ENCODE measurements at places on chromosomes 7 and 10.

GRCh38 chr10:92291921-92292845, 1.2 kb downstream of the MARCHF5 start:
- peak; percentile 72 for DNase-seq

DNA sequence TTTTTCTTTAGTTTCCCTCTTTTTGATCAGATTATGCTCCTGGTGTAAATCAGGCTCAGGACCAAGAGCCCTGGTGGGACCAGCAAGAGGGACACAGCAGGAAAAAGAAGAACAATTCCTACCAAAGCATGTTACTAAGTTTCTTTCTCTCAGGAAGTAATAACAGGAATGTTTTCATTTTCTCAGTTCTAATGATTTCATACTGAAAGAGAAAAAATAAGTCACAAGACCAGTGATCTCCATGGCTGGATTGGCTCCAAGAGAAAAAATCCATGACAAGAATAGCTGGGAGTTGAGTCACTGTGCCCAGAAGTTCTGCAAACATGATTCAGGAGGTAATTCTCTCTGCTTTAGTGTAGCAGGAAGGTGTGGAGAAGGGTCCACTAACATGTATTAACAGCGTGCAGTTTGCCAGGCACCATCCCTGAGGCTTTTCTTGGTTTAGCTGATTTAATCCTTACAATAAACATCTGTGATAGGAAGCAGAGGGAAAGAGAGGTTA, 23.8 kb upstream of the IFIT2 start:
- DNase-seq = peak; percentile 68

DNA sequence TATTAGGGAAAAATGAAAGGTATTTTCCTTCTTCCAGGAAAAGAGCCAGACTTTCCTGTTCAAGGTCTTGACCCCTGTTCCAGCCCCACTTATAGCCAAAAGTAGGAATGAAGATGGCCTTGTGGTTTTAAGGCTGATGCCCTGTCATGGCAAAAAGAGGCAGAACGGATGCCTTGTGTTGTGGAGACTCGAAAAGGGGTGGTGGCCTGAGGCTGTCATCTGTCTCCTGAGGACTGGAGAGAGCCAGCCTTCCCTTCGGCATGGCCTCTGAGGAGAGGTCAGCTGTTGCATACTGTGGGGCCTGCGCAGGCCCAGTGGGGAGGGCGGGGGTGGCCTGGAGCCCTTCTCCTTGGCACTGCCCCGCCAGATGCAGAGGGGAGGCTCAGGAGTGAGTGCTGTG, 166.0 kb upstream of the EEPD1 start:
- no peak for DNase-seq

DNA sequence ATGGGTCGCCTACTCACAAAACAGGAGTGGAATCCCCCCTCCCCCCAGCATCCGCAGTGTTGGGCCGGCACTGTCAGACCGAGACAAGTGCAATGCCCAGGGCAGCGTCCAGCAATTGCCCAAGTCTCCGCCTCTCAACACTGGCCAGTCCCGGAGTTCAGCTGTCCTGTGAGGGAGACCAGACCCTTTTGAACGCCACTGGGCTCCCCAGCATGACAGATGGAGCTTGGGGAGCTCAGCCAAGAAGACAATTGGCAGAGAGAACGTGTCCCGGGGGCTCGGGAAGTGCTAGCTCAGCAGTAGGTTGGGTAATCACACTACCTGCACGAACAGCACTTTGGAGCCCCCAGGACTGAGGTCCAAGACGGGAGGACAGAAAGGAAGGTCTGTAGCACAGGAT, 4.7 kb downstream of the COPS6 start:
- DNase-seq = no peak

GRCh38 chr7:115831371-115831770, 199.2 kb downstream of the TFEC start:
- no peak for DNase-seq

- peak; percentile 54 for DNase-seq
Measured at GRCh38 chr10:131944412-131944811, 37.3 kb downstream of the BNIP3 start.

DNA sequence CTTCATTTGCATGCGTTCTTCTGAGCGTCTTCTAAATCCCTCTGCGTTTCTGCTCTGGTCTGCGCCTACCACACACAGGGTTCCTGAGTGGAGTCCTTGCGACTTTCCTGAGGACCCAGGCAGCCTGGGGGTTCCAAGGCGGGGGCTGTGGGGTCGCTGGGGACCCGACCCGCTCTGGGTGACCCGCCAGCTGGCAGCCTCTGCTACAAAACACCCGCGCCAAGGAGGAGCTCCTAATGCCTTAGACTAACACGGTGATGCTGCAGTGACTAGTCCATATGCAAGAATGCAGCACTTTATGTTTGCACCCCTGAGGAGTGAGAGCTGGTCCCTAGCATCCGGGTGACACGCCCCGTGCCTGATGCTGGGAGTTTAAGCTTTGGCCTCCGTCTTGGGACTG, 367.0 kb upstream of the POM121L12 start:
- no peak for DNase-seq

- DNase-seq = no peak
Measured at GRCh38 chr7:55070271-55070743, 51.5 kb downstream of the EGFR start.

- no peak for DNase-seq
Measured at GRCh38 chr7:25073451-25073850, 51.6 kb downstream of the CYCS start.

- no peak for DNase-seq
Measured at GRCh38 chr7:66255534-66256100, 50.5 kb downstream of the TPST1 start.

DNA sequence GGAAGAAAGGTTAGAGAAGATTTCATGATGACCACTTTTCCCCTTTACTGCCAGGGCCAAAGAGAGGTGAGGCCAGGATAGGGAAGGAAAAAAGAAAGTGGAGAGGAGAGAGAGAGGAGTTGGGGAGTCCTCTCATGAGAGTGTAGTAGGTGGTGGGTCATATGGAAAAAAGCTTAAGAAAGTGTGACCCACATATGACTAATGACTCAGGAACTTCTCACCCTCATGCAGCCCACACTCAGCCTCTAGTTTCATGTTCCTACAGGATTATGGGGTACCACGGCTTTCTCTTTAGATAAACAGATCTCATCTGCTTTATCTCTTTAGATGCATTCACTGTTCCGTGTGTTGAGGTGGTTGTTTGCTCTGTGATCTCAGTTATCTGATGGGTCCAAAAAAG, 462.5 kb upstream of the IGFBP3 start:
- no peak for DNase-seq

DNA sequence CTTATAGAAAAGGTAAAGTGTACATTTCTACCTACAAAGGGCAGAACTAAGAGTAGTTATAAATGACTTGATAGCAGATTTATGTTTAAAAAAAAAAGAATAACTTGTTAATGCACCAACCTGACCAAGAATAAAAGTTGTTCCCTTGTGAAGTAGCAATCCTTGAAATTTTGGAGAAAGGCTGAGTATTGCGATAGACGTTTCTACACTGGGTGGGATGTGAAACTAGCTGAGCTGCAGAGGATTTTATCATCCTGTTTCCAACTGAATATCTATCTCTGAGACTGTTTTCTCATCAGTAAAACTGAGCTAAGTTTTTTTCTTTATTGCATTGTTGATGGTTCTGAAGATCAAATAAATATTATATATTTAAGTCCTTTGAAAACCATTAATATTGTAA, 14.6 kb downstream of the MDFIC start:
- DNase-seq = no peak

DNA sequence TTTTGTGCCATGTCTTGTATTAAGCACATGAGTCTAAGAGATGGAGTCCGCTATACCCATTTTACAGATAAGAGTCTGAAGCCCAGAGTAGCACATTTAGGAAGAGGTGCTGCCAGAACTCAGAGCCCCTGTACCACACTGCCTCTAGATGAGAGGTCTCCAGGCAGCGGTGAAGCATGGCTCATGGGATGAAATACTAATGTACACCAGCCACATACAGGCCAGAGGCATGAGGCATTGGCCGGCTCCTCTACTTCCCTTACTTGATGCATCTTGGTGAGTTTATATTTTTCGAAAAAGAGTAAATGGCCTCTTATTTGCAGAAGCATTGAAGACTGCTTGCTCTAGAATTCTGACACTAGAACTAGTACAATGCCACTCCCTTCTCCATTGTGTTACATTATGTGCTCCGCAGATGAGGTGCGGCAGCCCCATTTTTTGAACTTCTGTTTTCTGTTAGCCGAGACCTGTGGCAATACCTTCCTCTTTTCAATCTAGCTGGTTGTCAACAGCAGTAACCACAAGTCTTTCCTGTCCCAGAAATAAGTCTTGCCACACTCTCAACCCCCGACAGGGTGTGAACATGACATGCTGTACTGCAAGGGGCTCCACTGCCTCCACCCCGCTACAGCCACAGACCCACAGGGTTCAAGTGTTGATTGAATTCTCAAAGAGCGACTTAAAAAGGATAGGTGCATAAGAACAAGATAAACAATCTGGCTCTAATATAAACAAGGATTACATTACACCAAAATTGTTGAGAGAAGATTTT, 145.3 kb downstream of the CELF2 start:
- peak; percentile 77 for DNase-seq

GRCh38 chr7:17015598-17016031, 133.8 kb upstream of the AGR3 start:
- no peak for DNase-seq

GRCh38 chr7:47563521-47563920, 18.4 kb downstream of the TNS3 start:
- DNase-seq = no peak

GRCh38 chr7:20141666-20142065, 75.5 kb downstream of the MACC1 start:
- DNase-seq = no peak

DNA sequence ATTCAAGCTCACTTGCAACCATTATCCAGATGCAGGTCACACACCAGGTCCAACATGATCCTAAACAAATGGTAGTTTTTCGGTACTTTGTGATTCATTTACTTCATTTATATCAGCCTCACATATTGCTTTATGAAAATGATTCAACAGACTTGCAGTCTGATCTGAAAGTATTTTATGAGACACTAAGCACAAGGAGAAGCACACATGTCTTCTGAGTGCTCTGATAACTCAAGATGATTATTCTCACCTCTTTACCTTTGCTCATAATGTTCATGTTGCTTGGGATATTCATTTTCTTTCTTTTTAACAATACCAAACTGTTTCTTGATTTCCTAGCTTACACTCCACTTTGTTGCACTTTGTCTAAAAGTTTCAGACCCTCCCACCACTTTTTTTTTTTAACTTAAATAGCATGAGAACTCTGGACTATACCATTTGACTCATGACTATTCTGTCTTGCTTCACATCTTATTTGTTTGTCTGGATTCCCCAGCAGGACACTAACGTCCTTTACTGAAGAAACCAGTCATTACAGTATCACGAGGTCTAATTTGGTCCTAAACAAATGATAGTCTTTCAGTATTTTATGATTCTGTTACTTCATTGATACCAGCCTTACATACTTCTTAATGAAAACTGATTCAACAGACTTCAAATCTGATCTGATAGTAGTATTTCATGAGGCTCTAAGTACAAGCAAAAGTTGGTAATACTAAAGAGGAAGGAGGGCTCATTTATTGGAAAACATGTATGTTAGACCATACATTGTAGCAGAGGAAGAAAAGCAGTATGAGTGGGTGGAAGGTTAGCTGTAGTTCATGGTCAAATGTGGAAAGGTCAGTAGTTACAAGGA, 171.8 kb upstream of the AHR start:
- DNase-seq = no peak

DNA sequence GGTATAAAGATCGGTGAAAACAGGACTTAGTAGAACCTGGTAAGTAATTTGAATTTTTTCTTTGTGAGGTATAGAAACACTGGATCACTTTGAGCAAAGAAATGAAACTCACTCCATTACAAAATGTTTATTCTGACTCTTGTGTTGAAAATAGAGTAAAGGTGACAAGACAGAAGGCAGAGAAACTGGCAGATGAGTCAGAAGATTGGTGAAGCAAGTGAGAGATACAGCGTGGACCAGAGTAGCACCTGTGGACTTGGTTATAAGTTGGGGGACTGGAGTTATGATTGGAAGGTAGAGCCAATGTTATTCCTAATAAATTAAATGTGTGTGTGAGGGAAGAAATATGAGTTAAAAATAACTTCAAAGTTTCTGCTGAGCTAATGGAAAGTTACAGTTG, 620.9 kb downstream of the ZWINT start:
- no peak for DNase-seq

DNA sequence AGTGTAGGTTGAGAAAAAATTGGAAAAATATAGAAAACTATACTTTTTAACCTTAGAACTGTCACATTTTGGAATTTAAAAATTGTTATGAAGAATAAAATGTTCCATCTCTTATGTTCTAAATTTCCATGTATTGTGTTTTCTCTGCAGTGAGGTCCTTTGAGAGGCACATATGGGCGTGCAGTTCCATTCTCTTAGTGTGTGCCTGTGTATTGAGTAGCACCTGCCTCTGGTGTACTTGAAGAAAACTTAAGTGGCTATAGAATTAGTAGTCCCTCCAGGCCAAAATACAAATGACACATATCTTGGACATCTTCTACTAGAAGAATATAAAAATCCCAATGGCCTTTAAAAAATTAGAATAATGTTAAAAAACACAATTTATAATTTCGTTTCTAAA, 149.2 kb downstream of the BICC1 start:
- DNase-seq = no peak

DNA sequence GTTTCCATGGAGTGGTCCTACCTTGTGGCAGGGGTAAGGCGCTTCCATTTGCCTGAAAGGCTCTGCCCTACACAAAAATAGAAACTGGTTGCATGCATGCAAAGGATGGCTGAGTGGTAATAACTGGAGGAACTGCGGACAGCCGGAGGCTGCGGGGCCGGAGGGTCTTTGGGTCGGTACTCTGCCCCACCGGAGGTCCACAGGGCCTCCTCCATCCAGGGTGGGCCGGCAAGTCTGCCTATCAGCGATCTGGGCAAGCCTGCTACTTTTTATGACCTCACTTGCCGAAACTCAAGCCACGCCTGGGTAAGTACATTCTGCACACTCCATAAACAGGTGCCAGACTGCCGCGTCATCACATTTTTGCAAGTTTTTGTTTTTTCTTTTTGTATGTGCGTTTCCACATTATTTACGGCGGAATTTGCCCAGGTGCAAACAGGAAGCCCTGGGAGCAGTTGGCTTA, 30.0 kb downstream of the TACC2 start:
- no peak for DNase-seq

DNA sequence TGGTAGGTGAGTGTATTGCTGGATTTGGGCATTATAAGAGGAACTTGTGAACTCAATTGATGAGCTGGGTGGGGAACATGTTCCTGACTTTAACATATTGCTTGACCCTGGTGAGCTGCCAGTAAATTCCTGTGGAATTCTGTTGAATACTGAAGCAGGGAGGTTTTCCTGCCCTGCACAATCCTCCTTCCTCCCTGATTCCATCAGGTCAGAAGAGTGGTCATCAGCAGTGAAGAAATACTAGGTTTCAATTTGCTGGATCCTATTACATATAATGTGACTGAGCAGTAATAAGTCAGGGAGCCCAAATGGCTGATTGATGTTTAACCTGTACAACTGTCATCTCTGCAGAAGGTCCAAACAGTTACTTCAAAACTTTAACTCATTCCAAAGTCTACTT, 581.2 kb downstream of the SUGCT start:
- DNase-seq = no peak

GRCh38 chr7:93720106-93720505, 145.6 kb upstream of the CALCR start:
- no peak for DNase-seq

GRCh38 chr10:78831461-78831860, 237.3 kb upstream of the ZMIZ1 start:
- DNase-seq = no peak

GRCh38 chr7:64884085-64884912, 18.8 kb upstream of the ZNF273 start:
- no peak for DNase-seq

Measured in tibial artery (tissue), 4 donors.